CD4-positive, alpha-beta T cell treated with Interleukin-1 beta for 1 hour (primary cell): ENCODE measurements at places on chromosomes 16 and 17.
A peak's percentile ranks its signal among the peaks of the same experiment; 100 is the strongest.

GRCh38 chr17:45357364-45357997 is 40.7 kb upstream of the MAP3K14 start:
- no peak for DNase-seq

DNA sequence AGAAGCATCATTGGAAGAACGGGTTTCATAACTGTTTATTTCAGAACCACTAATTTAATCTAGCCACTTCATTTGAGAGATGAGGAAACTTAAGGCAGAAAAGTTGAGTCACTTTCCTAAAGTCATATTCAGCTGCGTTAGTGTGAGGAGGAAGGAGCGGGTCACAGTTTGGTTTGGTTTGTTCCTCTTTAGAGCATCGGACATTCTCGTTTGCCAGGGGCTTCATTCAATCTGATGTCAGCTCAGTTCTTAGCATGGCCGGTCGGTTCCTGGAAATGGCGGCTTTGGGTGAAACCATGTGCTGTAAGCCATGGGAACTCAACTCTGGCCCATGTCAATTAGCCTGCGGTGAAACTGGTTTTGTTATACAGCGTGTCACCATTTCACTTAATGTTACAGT is 186.5 kb downstream of the LGALS9B start:
- DNase-seq, result no peak

DNA sequence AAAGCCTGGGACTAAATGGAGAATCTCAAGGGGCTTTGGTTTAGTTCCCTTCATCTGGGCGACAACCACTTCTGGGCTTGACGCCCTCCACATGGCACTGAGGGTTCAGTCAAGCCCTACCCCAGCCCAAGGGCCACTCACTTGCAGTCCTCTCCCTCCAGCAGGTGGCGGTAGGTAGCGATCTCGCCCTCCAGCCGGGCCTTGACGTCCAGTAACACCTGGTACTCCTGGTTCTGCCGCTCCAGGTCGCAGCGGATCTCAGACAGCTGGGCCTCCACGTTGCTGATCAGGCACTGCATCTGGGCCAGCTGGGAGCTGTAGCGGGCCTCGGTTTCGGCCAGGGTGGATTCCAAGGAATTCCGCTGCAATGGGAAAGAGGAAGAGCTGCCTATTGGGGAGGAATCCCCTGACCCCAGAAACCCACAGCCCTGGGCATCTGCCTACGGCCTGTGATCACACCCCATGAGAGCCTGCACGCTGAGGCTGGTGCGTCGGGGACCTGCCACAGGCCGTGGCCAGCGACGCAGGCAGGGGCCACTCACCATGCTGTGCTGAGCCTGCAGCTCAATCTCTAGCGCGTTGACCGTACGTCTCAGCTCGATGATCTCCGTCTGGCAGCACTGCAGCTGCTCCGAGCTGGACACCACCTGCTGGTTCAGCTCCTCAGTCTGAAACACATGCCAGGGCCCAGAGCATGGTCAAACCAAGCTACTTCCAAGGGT is 2.7 kb downstream of the KRT36 start:
- peak; percentile 19 for DNase-seq

DNA sequence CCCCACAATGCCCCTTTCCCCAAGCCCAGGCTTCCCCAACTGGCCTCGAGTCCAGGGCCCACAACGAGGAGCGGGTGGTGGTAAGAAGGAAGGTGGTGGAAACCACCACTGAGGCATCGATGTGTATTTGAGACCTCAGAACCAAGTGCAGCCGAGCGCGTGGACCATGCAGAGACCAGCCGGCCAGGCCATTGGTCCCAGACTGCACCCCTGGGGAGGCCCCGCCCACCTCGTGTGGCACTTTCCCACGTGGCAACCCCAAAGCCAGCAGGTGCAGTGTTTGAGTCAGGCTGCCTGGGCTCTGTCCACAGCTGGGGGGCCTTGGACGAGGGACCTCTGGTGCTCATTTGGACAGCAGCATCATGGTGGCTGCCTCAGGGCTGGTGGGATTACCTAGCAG is 28.1 kb upstream of the BAHCC1 start:
- no peak for DNase-seq

- no peak for DNase-seq
These were observed 250.3 kb downstream of the FOXL1 start for GRCh38 chr16:86828653-86829052.

DNA sequence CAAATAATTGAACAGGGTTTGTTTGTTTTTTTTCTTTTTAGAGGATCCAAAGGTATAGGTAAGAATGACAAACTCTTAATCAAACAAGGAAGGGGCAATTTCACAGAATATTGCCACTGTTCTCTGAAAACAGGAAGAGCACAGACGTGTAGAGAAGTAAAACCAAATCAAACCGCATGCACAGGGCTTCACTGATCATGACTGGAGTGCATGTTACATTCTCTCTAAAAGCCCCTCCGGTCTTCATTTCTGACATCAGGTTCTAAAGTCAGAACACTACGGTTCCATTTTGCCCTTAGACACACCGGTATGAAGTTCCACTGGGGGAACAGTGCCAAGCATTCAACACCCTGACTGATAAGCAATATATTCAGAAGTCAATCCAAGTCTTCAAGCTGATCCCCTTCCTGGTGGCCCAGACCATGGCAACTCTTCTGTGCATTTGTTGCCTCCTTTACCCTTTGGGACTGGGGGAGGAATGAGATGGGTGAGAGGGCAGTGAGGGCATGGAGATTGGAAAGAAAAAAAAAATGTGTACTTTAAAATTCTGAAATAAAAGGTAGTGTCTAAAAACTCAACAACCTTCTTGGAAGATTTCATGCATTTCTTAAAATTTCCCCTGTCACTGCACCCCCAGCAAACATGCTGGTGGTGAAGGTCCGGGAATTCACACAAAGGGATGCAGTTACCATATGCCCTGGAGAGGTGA is 1.4 kb downstream of the MMD start:
- peak; percentile 45 for DNase-seq

GRCh38 chr16:53966821-53967571 is 263.0 kb downstream of the FTO start:
- DNase-seq, result no peak

DNA sequence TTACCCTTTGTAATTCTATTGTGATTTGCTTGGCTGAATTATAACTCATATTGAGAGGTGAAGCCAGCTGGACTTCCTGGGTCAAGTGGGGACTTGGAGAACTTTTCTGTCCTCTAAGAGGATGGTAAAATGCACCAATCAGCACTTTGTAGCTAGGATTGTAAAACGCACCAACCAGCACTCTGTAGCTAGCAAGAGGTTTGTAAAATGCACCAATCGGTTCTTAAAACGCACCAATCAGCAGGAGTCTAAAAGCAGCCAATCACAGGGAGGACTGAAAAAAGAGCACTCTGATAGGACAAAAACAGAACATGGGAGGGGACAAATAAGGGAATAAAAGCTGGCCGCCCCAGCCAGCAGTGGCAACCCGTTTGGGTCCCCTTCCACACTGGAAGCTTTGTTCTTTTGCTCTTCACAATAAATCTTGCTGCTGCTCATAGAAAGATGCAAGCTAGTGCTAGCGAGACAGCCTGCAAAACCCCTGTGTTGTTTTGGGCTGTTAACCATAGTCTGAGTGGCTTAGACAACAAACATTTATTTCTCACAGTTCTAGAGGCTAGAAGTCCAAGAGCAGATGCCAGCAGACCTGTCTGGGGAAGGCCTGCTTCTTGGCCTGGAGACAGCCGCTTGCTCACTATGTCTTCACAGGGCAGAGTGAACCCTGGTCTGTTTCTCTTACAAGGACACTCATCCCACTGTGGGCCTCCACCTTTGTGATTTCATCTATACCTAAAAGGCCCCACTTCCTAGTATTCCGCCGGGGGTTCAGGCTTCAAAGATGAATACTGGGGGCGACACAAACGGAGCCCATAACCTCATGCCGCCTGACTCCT is 39.0 kb upstream of the CRISPLD2 start:
- no peak for DNase-seq

DNA sequence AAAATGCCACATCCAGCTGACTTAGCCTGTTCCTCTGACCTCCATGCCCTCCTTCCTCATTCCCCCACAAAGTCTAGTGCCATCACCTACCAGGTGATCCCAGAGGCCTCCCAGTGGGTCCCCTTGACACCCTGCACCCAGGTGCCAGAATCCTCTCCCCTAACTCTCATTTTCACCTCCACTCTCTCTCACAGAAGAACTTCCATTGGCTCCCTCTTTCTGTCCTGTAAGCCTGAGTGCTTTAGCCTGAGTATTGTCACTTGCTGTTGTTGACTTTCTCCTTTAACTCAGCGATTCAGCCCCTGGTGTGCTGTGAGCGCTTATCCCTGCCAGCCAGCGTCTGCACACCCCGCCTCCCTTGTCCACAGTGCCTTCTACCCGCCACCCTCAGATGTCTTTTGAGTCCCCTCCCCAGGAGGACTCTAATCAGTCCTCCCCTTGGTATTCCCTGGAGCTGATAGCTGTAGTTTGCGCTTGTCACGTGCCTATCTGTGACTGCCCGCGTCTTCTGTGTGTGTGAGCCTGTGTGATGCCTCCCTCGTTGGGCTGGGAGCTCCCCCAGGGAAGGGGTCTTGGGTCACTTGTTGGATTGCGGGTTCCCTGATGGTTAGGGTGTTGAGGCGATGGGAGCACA is 31.9 kb downstream of the ARHGAP23 start:
- no peak for DNase-seq

GRCh38 chr17:27324771-27325339 is 30.9 kb downstream of the WSB1 start:
- no peak for DNase-seq

- no peak for DNase-seq
These were observed 4.4 kb downstream of the FOXF1 start for GRCh38 chr16:86514481-86515376.

- DNase-seq, result no peak
These were observed 268.8 kb upstream of the RPL38 start for GRCh38 chr17:73934696-73935095.

DNA sequence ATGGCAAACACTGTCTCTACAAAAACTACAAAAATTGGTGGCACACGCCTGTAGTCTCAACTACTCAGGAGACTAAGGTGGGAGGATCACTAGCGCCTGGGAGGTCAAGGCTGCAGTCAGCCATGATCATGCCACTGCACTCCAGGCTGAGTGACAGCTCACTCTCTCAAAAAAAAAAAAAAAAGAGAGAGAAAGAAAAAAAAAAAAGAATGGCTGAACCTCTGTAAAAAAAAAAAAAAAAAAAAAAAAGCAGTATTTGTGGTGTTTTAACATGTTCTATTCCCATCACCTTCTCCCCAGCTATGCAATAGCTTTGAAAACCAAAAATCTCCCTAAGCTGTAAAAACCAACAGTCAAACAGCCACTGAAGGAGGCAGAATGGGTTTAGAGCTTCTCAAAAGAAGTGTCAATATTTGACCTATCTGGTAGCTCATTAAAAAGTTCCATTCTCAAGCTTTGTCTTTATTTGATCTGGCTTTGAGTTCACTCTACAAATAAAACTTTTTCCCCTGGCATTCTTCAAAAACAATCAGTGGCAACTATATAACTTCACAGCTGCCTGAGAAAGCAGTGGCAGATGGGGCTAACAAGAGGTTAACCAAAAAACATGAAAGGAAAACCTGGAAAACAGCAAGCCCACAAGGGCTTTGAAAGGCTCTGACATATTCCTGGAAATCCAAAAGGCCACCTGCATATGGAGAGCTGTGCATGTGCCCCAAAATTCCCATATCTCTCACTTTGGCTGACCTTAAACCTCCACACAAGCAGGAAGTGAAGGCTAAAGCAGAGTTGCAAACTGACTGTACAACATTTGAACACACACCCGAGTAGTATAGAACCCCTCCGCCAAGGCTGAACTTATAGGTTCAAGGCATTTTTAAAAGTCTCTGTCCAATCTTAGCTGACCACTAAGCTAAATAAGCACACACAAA is 36.0 kb downstream of the USP32 start:
- no peak for DNase-seq

GRCh38 chr17:21245639-21246084 is 7.5 kb downstream of the NATD1 start:
- no peak for DNase-seq

DNA sequence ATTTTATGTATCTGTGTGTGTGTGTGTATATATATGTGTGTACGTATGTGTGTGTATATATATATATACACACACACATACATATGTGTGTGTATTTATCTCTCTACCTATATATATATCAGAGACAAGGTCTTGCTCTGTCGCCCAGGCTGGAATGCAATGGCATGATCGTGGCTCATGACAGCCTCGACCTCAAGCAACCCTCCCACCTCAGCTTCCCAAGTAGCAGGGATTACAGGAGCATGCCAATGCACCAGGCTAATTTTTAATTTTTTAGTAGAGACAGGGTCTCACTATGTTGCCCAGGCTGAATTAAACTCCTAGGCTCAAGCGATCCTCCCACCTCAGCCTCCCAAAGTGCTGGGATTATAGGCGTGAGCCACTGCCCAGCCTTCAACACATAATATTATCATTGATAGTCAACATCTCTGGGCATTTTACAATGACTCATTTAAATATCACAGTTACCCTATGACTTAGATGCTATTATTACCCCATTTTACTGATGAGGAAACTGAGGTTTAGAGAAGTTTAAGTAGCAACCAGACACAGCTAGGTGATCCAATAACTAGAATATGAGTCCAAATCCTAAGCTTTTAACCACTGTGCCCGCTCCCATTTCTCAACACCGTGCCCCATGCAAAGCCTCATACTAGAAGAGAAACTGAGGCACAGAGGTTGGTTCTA is 24.3 kb downstream of the G6PC3 start:
- DNase-seq, result no peak

GRCh38 chr17:47774331-47774730 is 41.3 kb downstream of the TBX21 start:
- DNase-seq, result no peak

GRCh38 chr17:30236766-30237165 is 1.3 kb upstream of the SLC6A4 start:
- peak; percentile 19 for DNase-seq

DNA sequence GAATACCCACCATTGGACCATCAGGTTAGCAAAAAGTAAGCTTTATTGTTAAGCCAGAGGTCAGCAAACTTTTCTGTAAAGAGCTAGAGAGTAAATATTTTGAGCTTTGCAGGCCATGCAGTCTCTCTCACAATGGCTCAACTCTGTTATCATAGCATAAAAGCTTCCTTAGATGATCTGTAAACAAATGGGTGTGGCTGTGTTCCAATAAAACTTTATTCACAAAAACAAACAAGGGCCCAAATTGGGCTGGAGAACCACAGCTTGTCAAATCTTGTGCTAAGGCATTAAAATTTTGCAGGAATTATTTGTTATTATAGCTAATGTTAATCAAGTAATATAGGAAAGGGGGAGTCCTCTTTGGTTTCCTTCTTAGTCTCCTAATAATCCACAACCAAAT is 153.6 kb downstream of the GRIN2A start:
- DNase-seq, result no peak

- no peak for DNase-seq
These were observed 27.3 kb downstream of the CD300LG start for GRCh38 chr17:43874293-43874692.
